ENCODE measurements at places on chromosomes 6 and 20.

GRCh38 chr6:74277777-74278186, 581.8 kb downstream of the CD109 start:
- no peak for DNase-seq

DNA sequence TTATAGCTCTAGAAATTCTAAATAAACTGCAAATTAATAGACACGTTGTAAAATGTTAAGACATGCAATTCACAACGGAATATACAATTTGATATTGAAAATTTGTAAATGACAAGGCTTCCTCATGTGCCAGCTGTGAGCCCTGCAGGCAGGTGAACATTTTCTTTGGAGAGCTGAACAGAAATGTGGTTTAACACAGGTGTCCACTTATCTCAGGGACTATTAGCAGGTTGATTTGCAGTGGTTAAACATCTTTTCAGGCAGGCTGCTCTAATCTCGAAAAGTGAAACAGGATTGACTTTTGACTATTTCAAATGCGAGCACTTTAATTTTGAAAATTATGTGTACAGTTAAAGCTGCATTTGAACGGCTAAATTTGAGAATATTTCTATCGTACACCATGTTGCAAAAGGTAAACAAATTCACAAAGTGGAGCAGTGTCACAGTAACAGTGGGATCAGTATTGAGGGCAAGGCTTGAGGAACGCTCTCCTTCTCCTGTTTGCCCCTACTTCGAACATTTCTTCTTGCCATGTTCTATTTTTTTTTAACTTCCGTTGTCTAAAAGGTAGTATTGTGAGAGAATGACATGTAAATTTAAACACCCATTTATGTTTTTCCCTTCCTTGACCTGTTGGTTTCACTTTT, 210.8 kb downstream of the CDKAL1 start:
- no peak for DNase-seq

- no peak for DNase-seq
These were observed 26.1 kb upstream of the C20orf204 start for GRCh38 chr20:64009811-64010387.

- DNase-seq, result no peak
These were observed 29.1 kb downstream of the SHLD1 start for GRCh38 chr20:5779071-5779900.

DNA sequence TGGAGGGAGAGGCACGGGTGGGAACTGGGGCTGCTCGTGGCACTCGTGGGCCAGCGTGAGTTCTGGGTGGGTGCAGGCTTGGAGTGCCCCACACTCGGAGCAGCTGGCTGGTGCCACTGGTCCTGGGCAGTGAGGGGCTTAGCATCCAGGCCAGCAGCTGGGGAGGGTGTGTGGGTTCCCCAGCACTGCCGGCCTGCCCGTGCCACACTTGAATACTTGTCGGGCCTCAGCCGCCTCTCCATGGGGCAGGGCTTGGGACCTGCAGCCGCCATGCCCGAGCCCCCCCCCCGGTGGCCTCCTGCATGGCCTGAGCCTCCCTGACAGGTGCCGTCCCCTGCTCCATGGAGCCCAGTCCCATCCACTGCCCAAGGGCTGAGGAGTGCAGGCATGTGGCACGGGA, 207.2 kb downstream of the CD109 start:
- no peak for DNase-seq

GRCh38 chr6:17971128-17972073, 16.0 kb downstream of the KIF13A start:
- no peak for DNase-seq

DNA sequence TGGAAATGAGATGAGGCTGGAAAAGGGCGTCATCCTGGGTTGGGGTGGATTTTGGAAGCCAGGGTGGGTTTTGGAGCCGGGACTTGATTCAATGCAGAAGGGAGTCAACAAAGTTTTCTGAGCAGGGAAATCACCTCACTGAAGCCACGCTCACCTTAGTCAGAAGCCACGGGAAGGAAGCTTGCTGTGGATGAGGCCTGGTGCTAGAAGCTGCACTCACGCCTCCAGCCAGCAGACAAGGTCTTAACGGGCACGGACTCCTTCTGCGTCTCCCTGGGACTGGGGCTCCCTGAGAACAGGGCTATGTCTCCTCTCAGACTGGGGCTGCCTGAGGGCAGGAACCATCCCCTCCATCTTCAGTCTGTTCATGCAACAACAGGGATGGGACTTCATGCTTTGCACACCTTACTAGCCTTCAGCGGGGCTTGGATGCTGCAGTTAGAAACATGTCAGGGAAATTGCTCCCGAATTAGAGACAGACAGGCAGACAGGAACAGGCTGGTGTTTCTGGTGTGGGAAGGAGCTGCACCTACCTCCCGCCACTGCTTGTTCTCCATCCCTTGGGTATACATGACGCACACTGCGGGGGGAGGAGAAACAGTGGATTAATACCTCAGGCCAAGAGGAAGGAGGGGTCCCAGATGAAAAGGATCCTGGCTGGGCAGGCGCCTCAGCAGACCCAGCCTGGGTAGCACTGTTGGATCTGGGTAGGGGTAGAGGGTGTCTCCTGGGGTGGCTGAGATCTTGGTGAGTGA, 17.5 kb downstream of the CPNE5 start:
- DNase-seq, result no peak

- DNase-seq, result no peak
These were observed 99.3 kb upstream of the MRPS10 start for GRCh38 chr6:42316981-42317380.

DNA sequence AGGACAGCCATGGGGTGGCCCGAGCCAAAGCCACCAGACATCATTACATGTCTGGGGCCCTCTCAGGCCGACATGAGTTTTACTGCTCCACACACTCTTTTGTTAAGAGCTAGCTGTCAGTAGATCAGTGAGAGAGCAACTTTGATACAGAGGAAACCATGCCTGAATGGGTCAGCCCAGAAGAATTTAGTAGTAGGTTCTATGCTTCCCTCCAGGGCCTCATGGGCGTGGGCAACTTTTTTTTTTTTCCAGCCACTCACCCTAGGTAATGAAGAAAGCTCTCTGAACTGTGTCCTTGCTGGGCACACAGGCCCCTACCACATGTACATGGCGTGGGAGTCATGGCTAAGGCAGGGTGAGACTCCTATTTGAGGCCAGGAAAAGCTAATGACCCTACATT, 38.8 kb downstream of the HLA-F start:
- no peak for DNase-seq

GRCh38 chr20:34549291-34549928, 9.1 kb upstream of the MAP1LC3A start:
- no peak for DNase-seq

- no peak for DNase-seq
These were observed 1.2 kb upstream of the EIF6 start for GRCh38 chr20:35285806-35286076.

- no peak for DNase-seq
These were observed 221.0 kb upstream of the SULF2 start for GRCh38 chr20:48006036-48006833.

DNA sequence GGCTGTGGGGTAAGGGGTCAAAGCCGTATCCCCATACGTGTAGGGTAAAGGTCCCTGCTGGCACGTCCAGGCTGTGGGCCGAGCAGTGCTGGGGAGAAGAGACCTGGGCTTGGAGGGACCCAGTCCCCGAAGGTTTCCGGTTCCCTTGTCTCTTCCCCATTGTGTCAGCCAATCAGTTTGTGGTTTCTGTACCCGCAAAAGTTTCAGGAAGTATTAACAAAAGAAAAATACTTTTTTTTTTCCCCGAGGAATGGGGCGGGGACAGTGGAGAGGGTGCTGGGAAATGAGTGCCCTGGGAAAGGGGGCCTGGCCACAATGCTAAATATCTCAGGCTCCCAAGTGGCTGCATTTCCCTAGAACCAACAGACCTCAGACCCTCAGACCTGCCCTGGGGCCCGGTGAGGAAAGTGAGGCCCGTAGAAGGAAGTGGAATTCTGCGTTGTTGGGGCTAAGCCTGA, 15.2 kb upstream of the AMD1 start:
- DNase-seq, result no peak

DNA sequence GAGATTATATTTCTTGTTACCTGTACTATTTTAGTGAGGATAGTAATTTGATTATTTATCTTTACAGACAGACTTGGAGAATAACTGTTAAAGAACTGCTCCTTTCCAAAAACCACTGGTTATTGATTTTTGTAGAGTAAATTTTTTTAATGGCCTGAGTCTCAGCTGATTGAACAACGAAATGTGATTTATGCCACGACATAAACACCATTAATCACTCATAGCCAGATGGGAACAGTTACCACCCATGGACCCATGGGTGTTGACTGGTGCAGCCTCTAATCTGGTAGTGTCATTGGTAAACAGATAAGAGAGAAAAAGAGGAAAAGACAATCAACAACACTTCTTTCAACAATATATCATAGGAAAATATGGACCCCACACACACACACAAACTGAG, 101.4 kb upstream of the BEND6 start:
- no peak for DNase-seq

GRCh38 chr20:49569411-49570115, 1.6 kb upstream of the PTGIS start:
- DNase-seq, result no peak

GRCh38 chr20:59515013-59515905, 89.1 kb upstream of the PHACTR3 start:
- DNase-seq, result peak; percentile 76

DNA sequence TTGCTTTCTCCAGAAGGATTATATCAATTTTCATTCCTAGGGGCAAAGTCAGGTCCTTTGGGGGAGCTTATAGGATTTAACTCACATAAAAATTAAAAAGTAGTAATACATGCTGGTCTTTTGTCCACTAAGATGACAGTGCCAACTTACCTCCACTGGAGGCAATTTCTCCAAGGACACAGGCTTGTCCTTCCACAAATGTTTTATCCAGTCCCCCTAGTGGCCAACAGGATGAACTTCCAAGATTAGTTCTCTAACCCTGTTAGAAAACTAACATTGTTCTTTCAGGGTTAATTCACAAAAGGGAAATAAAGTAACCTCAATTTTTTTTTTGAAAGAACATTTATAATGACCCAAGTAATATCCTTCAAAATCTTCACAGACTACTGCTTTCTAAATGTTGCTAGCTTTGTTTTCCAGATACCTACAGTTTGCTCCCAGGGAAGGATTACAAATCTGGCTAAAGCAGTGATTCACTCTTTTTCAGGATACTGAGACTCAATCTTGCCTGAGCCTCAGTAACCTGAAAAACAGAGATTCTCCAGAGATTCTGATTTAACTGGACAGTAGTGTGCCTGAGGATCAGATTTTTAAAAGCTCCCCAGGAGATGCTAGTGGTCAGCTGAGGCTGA, 31.7 kb upstream of the UBR2 start:
- peak; percentile 32 for DNase-seq

GRCh38 chr6:33808641-33809180, 4.9 kb upstream of the MLN start:
- no peak for DNase-seq

DNA sequence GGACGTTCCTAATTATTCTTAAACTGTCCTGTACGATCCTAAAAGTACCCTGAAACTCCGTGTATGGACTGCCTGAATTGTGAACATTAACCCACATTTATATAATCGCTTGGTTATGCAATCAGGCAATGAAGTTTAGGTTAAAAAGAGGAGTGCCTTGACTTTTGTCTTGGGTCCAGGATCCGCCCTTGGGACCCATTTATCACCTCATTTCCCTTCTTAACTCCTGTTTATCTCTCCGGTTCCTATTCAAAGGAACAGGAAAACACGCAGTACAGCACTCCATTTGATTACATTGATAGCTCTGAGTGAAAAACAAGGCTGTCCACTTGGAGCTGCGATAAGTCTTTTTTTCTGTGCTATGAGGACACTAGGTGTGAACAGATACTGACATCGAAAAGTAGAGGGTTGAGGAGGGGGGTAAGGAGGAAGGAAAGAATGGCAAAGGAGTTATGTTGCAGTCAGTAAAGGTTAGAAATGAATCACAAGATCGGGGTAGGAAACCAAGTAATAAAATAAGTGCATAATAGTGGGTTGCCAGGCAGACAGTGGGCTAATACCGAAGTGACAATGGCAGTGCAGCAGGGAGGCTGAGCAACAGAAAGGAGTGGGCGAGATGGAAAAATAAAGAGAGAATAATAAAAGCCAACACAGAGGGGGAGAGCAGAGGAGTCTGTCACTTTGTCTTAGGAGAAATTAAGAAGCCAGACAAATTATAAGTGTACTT, 15.9 kb upstream of the PCK1 start:
- no peak for DNase-seq

- DNase-seq, result no peak
These were observed 85.6 kb downstream of the PDE7B start for GRCh38 chr6:135937106-135937505.

DNA sequence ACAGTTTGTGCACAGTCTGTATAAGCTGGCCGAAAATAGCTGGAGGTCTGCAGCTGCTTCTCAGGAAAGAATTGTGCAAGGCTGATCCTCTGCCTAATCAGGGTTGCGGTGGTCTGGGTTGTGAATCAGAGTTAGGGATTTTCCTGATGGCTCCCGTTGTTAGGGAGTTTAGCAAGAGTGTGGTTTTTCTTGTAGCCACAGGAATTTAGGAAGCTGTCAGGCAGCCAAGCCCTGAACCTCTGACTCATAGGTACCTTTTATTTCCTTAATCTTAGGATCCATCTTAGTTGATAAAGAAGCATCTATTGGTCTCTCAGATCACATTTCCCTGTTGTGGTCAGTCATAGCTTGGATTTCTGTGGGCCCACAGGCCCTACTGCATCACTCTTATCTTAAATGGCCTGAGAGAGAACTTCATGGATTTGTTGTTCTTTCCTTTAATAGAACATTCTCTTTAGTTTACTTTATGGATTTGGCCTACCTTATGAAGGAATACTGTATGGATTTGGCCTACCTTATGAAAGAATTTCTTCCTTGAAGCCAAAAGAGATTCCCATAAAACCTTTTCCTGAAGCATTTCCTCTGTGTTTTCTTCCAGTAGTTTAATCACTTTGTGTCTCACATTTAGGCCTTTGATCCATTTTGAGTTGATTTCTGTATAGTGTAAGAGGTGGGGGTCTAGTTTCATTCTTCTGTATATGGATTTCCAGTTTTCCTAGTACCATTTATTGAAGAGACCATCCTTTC, 10.3 kb downstream of the KIF25 start:
- no peak for DNase-seq

DNA sequence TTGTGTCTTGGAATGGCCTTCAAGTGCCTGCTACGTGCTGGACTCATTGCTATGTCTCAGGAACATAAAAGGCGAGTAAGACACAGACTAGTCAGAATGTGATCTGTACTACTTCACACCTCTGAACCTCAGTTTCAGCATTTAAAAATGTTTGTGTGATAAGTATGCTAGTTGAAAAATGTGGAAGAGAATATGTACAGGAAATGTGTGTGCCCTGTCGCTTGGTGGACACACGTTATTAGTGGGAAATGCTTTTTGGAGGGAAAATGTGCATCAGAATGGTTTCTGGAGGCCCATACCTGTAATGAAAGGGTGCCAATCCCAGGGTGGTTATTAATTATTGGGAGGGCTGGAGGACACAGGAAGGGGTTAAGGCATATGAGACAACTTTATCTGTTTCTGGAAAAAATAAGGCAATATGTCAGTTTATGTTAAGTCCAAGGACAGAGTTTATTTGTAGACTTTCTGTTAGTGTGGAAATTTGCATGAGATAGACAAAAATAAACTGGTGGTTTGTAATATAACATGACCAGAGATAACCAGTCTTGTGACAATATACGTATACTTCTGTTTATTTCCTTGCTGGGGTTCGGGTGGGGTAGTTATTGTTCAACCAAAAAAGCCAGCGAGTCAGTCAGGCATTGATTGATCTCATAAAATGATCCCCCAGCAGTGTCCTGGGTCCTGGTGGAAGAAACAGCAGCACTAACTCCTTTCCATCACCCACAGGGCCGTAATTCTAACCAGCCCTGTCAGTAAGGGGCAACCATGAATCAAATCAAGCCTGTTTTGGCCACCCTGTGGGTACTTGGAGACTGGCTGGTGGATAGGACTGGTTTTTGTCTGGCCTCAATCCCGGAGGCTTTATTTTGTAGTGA, 117.9 kb downstream of the JARID2 start:
- no peak for DNase-seq
